Cerebellum (tissue), 4 donors: ENCODE measurements at places on chromosomes 11 and 22. TPM values are rescaled to one million over a fixed set of nuclear protein-coding genes. Genes with fewer than 3 reads are reported as not detected.

GRCh38 chr22:36433318-36434231 is 45.8 kb upstream of the MYH9 start:
- peak; percentile 75 for DNase-seq

DNA sequence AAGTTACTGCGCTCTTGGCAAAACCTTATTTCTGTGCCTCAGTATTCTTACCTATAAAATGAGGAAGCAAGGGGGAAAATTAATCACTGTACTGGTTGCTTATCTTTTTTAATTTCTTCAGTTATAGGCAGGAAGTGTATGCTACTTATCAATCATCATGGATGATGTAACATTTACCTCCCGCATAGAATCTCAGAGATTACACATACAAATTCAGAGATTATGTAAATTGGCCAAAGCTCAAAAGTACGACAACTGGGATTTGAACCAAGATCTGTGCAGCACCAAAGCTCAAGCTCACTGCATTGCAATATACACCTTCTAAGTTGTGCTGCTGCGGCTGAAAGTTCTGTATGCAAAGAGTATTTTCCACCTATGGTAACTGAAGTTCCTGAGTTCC is 83.0 kb downstream of the PDHX start:
- no peak for DNase-seq

DNA sequence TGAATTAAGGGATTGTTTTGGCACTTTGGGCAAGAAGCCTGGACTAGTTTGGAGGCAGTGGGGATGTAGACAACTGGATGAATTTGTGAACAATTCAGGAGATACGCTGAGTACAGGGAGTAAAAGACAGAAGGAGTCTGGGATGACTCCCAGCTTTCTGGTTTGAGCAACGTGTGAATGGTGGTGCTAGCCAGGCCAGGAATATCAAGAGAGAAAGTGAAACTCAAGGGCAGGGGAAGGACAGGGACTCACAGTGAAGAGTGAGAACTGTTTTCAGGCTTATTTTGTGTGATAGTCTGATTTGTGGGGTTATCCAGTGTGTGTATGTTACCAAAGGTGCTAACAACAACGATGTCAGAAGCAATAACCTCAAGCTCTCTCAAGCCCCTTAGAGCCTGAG is 15.9 kb downstream of the CHRM1 start:
- no peak for DNase-seq

GRCh38 chr11:11657218-11657955 is 35.6 kb upstream of the GALNT18 start:
- DNase-seq: peak; percentile 33

DNA sequence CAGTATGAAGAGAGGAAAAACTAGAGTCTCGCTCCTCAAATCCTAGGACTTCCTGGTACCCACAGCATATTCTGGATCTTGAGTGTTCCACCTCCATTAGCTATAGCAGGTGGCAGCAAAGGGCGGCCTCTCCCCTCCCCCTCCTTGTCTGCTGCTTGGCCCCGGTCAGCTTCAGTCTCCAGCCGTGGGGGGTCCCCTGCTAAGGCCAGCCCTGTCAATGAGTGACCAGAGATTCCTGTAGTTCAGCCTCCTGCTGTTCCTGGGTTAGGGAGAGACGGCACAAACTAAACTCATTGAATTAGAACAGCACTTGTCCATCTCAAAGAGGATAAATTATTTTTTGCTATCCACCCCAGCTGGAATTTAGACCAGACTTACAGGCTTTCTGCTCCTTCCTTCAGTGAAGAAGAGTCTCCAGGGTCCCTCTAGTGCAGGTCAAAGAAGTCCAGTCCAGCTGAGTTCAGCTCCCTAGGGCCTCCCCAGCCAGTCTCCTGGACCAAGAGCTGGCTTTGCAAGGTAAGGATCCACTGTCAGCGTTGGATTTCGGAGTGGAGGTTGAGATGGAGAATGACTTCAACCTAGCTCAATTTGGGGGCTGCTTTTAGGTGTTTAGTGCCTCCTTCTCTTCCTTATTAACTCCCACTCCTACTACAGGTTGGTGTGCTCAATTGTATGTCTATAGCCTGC is 1.1 kb upstream of the PHLDB1 start:
- DNase-seq: no peak

DNA sequence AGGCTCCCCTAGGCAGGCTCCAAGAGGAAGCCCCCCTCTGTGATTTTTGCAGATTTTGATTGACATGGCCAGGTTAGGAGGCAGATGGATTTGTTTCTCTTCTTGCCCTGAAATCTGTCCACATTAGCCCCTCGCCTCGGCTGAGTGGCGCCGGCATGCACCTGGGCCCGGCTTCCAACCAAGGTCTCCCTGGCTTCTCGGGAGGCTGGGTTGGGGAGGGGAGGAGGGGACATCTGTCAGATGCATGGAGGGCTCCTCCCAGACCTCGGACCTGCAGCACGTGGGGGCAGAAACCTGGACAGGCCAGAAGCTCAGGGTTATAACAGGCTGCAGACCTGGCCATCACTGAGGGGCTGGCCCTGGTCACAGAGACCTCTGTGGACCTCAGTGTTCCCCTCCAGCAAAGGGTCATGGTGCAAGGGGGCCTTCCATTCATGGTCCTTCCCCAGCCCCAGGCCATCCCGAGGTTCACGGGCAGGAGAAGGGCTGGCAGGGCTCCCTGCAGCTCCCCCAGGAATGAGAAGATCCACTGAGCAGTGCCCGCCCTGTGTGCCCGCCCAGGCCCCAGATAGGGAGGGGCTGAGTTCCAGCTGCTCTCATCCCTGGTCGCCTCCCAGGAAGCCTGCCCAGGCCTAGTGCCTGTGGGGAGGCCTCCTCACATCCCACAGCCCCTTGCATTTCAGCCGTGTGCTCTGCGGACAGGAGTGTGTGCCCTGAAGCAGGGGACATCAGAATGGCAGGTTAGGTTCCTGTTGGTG is 747.8 kb downstream of the BRD1 start:
- no peak for DNase-seq

DNA sequence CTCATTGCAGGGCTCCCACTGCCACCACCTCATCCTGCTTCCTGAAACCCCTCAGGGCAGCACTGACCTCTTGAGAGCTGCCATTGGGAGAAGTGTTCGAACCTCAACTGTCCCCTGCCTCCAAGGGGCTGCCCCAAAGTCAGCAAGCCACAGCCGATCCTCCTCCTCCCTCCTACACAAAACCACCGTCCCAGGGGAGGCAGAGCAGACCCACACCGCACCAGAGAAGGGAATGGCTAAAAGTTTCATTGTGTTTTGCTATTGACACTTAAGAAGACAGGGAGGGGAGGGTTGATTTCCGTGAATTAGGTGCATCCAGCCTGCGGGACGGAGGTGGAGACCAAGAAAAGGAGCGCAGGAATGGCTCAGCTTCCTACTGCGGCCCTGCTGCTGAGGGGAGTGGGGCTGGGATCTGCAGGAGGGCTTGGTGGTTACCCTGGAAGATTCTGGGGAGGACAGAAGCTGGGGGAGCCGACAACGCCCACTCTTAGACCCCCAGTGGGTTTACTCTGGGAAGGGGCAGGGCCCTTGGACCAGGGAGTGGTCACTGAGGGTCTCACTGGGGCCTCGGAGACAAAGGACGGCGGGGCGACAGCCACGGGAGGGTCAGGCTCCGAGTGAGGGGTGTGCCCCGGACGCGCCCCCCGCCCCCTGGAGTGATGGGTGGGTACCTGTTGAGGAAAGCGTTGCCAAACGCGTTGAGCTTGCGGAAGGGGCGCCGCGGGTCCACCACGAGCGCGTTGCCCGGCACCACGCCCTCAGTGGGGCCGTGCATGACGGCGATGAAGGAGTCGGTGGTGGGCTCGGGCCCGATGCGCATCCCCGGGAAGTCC is 815 bp downstream of the EHD1 start:
- DNase-seq: no peak

DNA sequence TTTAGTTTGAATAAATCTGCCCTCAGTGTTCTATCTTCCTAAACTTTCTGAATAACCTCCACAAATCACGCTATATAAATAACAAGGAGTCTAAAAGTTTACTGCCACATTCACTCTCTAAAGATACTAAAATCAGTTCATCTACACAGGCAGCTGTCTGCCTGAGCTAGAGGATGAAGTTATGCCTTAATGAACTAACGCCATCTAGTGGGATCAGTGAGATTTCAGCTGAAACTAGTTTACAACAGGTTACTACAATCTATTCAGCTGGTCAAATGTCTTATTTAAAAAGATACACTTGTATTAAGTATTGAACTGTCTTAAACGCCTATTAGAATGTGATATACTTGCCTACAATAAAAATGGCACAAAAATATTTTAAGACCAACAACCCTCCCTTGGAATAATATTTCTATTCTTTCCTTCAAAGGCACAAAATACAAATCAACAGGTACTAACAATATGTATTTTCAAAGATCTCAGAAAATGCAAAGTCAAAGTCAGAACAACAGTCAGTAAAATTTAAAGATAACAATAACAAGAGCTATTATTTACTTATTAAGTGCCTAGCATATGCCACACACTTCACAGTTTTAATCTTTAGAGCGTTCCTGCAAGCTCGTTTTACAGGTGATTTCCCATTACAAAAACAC is 84.1 kb downstream of the LARGE2 start:
- DNase-seq: peak; percentile 79

JAML gene
- total RNA-seq: 0.45 TPM

TRIM22 gene
- 3.4 TPM for total RNA-seq

ASRGL1 gene
- 30.6 TPM for total RNA-seq

ADM2 gene
- total RNA-seq: 0.09 TPM

MRGPRX4 gene
- not detected for total RNA-seq
